Activated T-cell treated with anti-CD3 and anti-CD28 coated beads, Interleukin-2, amount 50 U/mL, for 1 hour (primary cell): ENCODE measurements at places on chromosomes 3 and 15.
A peak's percentile ranks its signal among the peaks of the same experiment; 100 is the strongest.

- DNase-seq = no peak
Measured at GRCh38 chr3:114634635-114635034, 340.8 kb downstream of the TIGIT start.

DNA sequence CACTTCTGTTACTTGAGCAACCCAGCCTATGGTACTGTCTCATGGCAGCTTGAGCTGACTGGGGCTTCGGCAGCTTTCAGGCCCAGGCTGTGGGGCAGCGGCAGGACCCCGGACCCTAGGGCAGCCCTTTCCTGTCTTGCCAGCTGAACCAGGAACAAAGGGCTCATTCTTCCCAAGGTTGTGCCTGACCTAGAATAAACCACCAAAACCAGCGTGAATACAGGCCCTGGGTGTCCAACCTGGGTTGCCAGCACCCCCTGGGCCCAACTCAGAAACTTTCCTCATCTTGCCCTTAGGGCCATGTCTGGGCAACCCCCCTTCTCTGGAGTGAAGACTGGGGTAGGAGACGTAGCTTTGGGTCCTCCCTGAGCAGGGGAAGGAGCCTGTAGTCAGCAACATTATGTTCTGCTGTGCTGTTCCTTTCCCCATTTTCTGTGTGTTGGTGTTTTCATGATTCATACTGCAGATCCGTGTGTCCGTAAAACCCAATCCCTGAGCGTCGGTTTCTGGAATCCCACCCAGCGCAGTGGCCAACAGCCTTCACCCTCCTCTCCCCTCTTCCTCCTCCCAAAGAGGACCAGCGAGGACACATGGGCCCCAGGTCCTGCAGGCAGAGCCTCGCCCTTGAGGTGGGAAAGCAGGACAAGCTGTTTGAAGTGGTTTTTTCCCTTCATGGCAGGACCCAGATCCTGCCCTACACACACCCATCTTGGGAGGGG is 33.5 kb downstream of the TKT start:
- no peak for DNase-seq

GRCh38 chr15:100686725-100687473 is 84.5 kb downstream of the ASB7 start:
- DNase-seq = no peak

GRCh38 chr3:114206342-114206741 is 27.5 kb upstream of the DRD3 start:
- no peak for DNase-seq

GRCh38 chr15:83830381-83830780 is 176.5 kb downstream of the ADAMTSL3 start:
- no peak for DNase-seq

GRCh38 chr3:134619884-134620445 is 30.9 kb downstream of the KY start:
- no peak for DNase-seq

DNA sequence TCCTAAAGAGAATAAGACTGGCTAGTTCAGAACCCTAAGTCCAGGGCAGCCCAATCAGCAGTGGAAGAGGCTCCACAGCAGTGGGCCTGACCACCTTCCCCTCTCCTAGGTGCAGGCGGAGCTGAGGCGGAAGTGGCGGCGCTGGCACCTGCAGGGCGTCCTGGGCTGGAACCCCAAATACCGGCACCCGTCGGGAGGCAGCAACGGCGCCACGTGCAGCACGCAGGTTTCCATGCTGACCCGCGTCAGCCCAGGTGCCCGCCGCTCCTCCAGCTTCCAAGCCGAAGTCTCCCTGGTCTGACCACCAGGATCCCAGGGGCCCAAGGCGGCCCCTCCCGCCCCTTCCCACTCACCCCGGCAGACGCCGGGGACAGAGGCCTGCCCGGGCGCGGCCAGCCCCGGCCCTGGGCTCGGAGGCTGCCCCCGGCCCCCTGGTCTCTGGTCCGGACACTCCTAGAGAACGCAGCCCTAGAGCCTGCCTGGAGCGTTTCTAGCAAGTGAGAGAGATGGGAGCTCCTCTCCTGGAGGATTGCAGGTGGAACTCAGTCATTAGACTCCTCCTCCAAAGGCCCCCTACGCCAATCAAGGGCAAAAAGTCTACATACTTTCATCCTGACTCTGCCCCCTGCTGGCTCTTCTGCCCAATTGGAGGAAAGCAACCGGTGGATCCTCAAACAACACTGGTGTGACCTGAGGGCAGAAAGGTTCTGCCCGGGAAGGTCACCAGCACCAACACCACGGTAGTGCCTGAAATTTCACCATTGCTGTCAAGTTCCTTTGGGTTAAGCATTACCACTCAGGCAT is 33.7 kb downstream of the VIPR1 start:
- peak; percentile 36 for DNase-seq

GRCh38 chr15:83320844-83321243 is 36.4 kb upstream of the BNC1 start:
- no peak for DNase-seq

DNA sequence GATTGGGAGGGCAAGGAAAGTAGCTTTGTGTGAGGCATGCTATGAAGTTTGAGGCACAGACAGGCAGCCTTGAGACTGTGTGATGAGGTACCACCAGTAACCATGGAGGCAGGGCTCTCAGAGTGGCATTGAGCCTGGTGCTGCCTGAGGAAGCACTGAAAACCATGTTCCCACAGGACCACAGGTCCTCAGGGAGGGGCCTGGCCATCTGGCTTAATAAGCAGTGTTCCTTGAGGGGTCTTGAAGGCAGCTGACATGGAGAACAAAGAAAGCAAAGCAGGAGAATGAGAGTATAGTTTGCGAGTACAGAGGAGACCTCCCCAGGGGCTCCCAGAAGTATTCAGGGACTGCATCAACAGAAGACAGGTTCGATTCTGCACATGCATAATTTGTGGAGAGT is 346.6 kb downstream of the EPHB1 start:
- DNase-seq = no peak
